ENCODE measurements at places on chromosomes 12 and 14. TPM values are rescaled to one million over a fixed set of nuclear protein-coding genes. Genes with fewer than 3 reads are reported as not detected.

- no peak for DNase-seq
Measured at GRCh38 chr12:108337235-108338223, 1.6 kb downstream of the CMKLR1 start.

- no peak for DNase-seq
Measured at GRCh38 chr12:108745641-108746040, 14.3 kb upstream of the CORO1C start.

- no peak for DNase-seq
Measured at GRCh38 chr14:52937306-52937705, 13.5 kb downstream of the FERMT2 start.

The PZP gene
- not detected for total RNA-seq

The RIPK3 gene
- 2.2 TPM for total RNA-seq

The LIN7A gene
- total RNA-seq, result 9.0 TPM
